ENCODE measurements at places on chromosomes 6 and 20.

DNA sequence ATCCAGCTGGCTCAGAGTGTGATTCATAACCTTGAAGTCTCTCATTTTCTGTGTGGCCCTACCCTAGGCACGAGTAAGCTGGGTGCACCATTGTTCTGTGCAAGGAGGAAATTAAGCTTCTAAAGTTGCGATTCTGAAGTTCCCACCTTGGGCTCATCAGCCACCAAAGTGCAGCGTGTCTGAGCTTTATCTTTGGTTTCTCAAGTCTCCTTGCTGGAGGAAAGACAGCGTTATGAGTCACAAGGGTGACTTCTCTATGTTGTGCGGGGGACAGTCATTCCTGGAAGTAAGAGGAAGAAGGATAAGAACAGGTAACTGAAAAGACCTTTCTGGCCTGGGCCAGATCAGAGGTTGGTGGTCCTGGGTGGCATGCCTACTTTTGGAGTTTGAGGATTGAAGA is 16.8 kb downstream of the MRAP2 start:
- no peak for DNase-seq

- no peak for DNase-seq
Measured at GRCh38 chr6:85459224-85459901, 9.5 kb downstream of the NT5E start.

DNA sequence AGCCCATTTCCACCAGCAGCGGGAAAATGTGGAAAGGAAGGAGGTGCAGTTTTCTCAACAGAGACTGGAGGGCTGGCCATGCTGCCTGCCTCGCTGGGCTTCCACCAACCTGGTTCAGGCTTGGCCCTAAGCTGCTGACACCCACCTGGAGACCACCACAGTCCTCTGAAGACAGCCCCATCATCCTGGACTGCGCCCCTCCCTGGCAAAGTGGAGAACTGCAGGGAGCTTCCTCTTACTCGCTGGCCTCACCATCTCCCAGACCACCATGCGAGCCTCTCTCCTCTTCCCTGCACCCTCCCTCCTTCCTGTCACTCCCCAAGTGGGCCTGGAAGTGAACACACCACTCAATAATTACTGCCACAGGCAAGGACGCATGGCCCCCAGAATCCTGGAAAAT is 71.5 kb downstream of the PSMG4 start:
- DNase-seq, result no peak

- no peak for DNase-seq
Measured at GRCh38 chr6:169157197-169158148, 96.2 kb downstream of the THBS2 start.

DNA sequence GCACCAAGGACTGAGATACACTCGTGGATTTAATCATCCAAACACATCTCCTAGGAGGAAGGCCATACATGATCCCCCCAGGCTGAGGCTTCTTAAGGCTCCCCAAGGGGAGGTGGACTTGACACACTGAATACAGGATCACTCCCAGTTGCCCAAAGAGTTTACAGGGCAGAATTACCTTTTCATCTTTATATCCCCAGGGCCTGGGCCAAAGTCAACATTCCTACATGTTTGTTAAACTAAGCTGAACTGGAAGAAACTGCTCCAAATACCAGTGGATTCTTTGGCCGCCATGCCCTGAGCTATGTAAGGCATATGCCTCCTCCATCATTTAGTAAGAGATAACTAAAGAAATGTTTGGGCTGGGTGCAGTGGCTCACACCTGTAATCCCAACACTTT is 22.2 kb upstream of the SERPINB1 start:
- DNase-seq, result no peak

DNA sequence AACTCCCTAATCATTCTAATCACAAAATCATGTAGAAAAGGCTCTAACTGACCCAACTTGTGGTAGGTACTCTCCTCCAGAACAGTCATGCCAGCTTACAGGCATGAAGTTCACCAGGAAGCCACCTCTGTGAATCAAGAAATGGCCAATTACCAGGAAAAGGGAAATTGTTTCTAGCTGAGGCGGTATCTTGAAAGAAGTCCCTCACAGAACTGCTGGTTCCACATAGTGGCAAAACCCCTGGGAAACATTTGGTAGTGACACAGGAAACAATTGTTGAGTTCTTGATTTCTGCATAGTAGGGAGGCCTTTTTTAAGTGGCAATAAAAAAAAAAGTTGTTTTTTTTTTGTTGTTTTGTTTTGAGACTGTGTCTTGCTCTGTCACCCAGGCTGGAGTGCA is 3.4 kb upstream of the ZHX3 start:
- no peak for DNase-seq

- DNase-seq, result no peak
Measured at GRCh38 chr20:17023806-17024205, 203.0 kb upstream of the PCSK2 start.

DNA sequence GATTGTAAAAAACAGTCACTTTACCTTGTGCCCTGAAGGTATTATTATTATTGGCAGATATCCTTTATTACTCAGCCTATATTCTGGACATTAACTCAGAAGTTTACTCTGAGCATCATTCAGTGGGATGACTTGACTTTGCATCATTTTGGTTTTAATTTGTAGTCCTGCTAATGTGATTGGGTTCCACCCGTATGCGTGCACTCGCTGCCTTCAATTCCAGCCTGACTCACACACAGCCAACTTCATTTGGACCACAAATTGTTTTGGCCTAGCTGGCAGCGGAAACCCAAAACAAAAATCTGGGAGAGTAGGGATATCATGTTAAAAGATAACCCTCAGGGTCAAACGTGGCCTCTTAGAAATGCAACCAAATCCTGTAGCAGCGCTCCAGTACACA is 704.4 kb upstream of the SLC35B3 start:
- no peak for DNase-seq

DNA sequence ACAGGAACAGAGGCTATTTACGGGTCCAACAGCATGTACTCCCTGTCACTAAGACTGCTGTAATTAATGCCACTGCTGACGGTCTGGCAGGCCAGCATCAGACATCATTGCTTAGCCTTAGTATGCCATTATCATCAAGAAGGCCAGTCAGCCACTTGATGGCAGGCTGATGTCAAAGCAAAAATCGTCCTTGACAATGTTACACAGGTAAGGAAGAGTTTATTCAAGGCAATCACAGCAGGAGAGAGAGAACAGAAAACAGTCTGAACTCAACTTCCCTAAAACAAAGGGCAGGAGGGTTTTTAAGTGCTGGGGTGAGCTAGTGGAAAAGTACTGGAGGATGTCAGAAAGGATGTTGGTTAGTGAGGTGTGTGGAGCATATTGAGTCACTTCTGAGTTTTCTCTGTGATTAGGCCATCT is 25.1 kb downstream of the FKBP1C start:
- DNase-seq, result no peak

DNA sequence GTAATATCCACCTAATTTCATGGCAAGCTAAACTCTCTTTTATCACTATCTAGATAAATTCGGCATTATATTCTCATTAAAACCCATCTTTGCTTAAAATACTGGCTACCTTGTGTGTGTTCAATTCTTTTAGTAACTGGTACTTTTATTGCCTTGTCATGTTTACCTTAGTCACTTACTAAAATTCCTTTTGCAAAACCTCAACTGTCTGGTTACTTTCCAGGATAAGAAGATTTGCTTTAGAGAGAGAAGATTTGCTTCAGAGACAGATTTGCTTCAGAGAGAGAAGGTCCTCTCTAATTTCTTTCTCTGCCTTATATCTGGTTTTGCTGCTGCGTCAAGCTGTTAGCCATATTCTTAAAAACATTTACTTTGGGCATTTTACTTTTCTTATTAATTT is 151.5 kb upstream of the MLIP start:
- DNase-seq, result no peak

DNA sequence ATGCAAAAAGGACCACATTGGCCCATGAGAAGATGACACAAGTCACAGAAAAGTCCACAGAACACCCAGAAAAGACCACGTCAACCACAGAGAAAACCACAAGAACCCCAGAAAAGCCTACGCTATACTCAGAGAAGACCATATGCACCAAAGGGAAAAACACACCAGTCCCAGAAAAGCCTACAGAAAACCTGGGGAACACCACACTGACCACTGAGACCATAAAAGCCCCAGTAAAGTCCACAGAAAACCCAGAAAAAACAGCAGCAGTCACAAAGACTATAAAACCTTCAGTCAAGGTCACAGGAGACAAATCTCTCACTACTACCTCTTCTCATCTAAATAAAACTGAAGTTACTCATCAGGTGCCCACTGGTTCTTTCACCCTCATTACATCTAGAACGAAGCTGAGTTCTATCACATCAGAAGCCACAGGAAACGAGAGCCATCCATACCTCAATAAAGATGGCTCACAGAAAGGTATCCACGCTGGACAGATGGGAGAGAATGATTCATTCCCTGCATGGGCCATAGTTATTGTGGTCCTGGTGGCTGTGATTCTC is 11.2 kb downstream of the MUCL3 start:
- no peak for DNase-seq

DNA sequence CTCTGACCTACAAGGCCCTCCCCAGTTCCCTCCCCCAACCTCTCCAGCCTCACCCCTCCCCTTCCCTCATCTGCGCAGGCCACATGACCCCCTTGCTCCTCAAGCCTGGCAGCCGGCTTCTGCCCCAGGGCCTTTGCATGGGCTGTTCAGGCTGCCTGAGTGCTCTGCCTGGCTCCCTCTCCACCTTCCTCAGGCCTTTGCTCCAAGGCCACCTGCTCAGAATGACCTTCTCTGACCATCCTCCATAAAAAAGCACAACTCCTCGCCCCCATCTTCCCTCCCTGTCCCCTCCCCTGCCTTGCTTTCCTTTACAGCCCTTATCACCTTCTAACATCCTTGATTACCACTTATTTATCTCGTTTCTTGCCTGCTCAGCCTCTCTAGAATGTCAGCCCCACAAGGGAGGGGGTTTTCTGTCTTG is 38.7 kb downstream of the SPDEF start:
- no peak for DNase-seq

GRCh38 chr20:32344835-32345506 is 13.2 kb upstream of the ASXL1 start:
- no peak for DNase-seq

DNA sequence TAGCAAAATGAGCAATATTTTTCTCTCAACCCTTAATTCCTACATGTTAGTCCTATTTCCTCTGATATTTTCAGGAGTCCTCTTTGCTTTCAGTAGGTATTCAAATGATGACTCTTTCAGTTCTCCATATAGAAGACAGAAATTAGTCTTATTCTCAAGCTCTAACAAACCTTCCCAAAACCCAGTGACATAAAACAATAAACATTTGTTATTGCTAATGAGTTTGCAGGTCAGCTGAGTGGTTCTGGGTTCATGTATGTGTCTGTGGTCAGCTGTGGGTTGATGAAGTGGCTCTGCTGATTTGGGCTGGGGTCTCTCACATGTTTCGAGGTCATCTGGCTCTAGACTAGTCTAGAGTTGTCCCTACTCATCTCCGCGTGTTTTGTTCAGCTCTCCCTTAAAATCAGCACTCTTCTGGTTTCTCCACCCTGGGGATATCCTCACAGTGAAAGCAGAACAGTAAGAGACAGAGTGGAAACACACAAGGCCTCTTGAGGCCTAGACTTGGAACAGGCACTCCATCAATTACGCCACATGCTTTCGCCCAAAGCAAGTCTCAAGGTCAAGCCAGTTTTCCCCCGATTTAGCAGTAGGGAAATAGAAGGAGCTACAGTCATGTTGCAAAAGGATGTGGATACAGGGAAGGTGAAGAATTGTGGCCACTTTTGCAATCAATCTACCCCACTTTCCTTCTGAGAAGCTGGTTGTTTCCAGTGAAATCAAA is 273.0 kb downstream of the PLCB1 start:
- DNase-seq, result no peak

GRCh38 chr6:12717356-12717755 is 789 bp downstream of the PHACTR1 start:
- no peak for DNase-seq

DNA sequence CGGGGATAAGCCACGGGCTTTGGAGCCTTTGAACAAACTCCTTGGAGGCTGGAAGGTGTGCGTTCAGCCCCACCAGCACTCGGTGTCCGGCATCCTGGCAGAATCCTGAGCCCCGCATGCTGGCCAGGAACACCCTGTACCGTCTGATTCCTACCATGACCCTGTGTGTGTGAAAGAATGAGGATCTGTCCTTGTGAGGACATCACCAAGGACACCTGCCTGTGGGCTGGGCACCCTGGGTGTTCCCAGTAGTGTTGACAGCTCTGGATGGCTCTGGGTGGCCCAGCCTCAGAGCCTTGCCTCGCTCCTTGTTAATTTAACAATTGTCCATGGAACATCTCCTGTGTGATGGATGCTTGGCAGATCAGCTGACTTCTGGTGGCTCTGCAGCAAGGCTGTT is 234.3 kb downstream of the QKI start:
- DNase-seq, result no peak

DNA sequence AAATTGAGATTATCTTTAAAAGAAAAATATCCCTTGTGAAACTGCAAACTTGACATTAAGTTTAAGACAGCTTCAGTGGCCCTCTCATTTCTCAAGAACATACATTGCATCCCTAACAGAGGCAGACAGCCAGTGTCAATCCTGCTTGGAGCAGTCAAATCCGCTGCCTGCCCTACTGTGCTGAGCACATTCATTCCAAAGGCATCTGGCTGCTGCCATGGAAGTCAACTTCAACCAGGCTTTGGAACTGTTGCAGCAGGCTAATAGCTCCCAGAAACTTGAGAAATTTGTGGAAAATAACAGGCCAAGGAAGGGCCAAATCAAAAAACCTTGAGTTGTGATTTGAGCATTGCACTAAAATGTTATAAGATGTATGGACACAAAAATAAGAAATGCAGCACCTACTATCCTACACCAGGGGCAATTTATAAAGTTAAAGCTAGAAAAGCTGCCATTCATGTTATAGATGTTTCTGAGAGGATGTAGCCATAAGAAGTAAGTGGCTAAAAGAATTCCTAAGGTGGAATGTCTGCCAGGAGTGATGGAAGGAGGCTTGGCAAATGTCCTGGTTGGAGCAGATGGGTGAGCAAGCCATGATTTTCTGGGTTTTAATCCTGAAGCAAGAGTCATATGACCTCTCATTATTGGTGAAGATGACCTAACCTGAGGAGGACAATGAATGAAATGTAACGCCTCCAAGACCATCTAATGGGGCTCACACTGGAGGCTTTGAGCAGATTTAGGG is 31.4 kb upstream of the HAO1 start:
- no peak for DNase-seq

GRCh38 chr20:58196402-58197184 is 31.9 kb downstream of the ANKRD60 start:
- no peak for DNase-seq
